ENCODE measurements at places on chromosomes 3 and 15. TPM values are rescaled to one million over a fixed set of nuclear protein-coding genes. Genes with fewer than 3 reads are reported as not detected.

GRCh38 chr15:55969582-55969981 is 23.8 kb downstream of the NEDD4 start:
- DNase-seq: no peak

- DNase-seq: no peak
These were observed 75.7 kb upstream of the ARNT2 start for GRCh38 chr15:80328496-80328895.

- DNase-seq: peak; percentile 32
These were observed 5.7 kb upstream of the MAPK6 start for GRCh38 chr15:52013151-52013791.

DNA sequence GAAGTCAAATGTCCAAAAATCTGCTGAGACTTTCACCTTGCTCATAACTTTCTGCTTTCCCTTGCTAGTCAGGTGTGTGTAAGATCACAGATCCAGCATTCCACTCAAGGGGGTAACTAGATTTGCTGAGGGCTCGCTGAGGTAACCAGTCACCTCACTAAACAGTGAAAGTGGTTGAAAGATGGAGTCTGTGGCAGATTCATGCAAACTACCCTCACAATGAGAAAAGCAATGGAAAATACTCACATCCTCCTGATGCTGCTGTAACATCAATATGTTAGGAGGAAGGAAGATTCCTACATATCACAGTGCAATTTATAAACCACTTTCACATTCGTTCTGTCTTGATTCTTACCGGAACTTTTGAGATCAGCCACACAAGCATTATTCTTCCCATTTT is 174.3 kb upstream of the BCL6 start:
- no peak for DNase-seq

DNA sequence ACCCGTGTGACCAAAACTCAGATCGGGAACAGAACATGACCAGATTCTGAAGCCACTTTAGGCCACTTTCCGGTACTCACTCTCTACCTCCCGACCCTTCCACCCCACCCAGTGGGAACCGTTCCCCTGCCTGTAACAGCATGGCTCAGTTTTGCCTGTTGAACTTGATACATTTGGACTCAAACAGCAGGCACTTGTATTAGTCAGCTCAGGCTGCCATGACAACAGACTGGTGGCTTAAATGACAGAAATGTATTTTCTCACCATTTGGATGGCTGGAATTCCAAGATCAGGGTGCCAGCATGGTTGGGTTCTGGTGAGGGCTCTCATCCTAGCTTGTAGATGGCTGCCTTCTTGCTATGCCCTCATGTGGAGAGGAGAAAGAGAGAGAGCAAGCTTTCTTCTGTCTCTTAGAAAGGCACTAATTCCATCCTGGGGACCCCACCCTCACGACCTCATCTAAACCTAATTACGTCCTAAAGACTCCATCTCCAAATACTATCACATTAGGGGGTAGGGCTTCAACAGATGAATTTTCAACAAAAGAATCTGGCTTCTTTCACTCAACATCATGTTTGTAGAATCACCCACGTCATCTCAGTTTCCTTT is 9.3 kb upstream of the SSUH2 start:
- no peak for DNase-seq

GRCh38 chr3:105842943-105843342 is 25.9 kb downstream of the CBLB start:
- DNase-seq: no peak

DNA sequence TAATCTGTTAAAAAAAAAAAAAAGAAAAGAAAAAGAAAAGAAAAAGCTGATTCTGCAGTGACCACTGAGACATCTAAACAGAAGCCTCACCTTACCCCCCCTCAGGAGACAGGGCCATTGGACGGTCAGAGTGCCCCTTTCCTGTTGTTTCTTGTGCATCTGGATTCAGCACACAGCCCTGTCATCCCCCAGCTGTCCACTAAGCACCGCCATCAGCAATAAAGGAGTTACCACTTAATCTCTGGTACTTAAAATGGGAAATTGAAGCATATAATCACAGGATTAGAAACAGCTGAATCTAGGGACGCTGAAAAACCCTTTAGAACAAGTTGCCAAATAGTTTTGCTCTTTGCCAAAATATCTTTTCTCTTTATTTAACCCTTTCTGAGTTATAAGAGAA is 62.5 kb downstream of the TRIM69 start:
- DNase-seq: peak; percentile 32

- no peak for DNase-seq
These were observed 395.3 kb downstream of the IL5RA start for GRCh38 chr3:2714834-2715233.

GRCh38 chr15:59360896-59361295 is 11.8 kb downstream of the MYO1E start:
- DNase-seq: no peak

GRCh38 chr3:55313666-55314065 is 173.4 kb downstream of the WNT5A start:
- DNase-seq: no peak

CD86 gene
- not detected for total RNA-seq

DNA sequence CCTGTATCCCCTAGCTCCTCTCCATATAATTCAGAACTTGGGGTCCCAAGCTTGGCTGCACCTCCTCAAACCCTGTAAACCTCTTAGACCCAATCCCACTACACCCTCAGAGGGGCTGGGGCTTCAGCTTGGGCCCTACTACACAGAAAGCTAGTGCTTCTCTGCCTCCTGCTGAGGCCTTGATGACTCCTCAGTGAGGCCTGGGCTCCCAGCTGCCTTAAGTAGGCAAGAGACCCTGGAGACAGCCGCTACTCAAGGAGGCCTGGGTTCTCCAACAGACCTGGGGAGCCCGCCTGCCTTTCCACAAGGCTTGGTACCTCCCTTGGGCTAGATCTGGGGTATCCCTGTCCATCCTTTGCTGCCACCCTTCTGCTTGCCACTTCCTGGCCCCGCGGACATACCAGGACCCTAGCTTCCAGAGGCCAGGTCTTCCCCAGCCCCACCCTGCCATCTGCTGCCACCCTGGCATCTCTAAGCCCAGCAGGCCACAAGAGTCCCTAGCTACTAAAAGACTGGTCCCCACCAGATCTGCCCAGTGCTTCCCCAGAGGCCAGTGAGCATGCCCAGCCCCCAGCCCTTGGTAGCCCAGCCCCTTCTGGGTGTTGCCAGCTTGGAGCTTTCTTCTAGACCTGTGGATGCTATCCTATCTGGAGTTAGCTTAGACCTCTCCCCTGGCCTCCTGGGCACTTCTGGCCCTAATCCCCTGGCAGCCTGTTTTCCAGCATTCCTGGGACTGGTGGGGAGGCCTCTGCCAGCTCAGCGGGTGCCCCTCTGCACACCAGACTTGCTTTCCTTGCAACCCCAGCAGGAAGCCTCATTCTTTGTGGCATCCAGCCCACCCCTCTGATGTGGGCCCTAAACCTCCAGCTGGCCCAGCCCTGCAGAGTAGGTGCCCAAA is 13.7 kb downstream of the C15orf39 start:
- DNase-seq: no peak

- peak; percentile 19 for DNase-seq
These were observed 1.9 kb downstream of the TKT start for GRCh38 chr3:53253707-53254508.
